ENCODE measurements at places on chromosomes 11 and 22.

GRCh38 chr11:3840870-3841425 lies at the start of gene RHOG:
RHOG (minus strand) TSS chr11:3840959; CDS start chr11:3828138, 12,821 bp downstream.
- no peak for DNase-seq

GRCh38 chr11:59769111-59769510 lies 13.9 kb downstream of the STX3 start:
- no peak for DNase-seq

- no peak for DNase-seq
Measured at GRCh38 chr11:11345099-11345498, 8.0 kb downstream of the CSNK2A3 start.

GRCh38 chr22:35711336-35711735 lies 6.3 kb upstream of the APOL5 start:
- no peak for DNase-seq
